ENCODE measurements at places on chromosomes 6 and 20.

- DNase-seq: no peak
Measured at GRCh38 chr6:36615018-36615761, 21.0 kb downstream of the SRSF3 start.

- DNase-seq: no peak
Measured at GRCh38 chr20:50126662-50127061, 13.7 kb upstream of the UBE2V1 start.

DNA sequence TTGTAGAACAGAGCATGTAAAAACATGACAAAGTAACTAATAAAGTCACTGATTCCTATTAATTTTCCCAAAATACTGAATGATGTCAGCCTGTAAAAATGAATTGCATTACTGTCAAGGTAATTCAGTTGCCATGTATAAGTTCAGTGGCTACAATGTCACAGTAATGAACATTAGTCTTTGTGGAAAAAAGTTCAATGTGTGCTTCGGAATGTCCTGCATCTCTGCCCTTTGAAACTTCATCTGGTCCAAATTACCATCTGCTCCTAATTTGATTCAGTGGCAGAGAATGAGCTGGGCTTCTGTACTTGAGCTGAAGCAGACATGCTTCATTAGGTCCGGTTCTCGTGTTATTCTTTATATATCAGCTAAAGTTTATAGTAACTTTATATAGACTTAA is 567.4 kb downstream of the COL12A1 start:
- DNase-seq: no peak

GRCh38 chr6:90107371-90107770 is 189.3 kb downstream of the BACH2 start:
- no peak for DNase-seq

DNA sequence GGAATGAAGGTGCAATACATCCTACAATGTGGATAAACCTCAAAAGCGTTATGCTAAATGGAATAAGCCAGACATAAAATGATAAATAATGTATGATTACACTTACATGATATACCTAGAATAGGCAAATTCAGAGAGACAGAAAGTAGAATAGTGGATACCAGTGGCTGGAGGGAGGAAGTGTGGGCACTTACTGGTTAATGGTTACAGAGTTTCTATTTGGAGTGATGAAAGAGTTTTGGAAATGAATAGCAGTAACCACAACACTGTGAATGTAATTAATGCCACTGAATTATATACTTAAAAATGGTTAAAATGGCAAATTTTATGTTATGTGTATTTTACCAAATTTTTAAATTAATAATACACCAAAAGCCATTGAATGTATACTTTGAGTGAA is 71.4 kb upstream of the CST7 start:
- no peak for DNase-seq

- no peak for DNase-seq
Measured at GRCh38 chr6:110385458-110385863, 27.3 kb upstream of the METTL24 start.

DNA sequence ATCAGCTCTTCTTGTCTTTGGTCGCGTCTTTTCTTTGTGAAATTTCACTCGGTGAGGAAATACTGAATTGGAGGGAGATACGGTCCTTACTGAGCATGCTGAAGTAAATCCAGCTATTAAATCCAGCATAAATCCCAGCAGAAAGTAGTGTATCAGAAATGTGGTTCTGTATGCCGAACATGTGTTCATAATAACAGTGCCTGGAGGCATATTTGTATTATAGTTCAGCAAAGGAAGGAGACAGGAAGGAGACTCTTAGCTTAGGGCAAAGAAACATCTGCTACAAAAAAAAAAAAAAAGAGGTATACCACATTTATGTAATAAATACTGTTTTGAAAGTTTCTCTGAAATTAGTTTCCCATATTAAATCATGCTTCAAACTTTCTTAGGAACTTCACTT is 211.8 kb downstream of the PLCB4 start:
- DNase-seq: no peak

- no peak for DNase-seq
Measured at GRCh38 chr6:156884306-156884705, 107.1 kb downstream of the ARID1B start.

GRCh38 chr6:167826896-167827582 is at the start of gene AFDN:
AFDN (plus strand) TSS chr6:167826911; CDS start chr6:167827133, 222 bp downstream.
- no peak for DNase-seq

GRCh38 chr20:24939036-24939435 is 10.0 kb upstream of the CST7 start:
- peak; percentile 26 for DNase-seq

- no peak for DNase-seq
Measured at GRCh38 chr20:2986466-2986865, 57.0 kb upstream of the GNRH2 start.

DNA sequence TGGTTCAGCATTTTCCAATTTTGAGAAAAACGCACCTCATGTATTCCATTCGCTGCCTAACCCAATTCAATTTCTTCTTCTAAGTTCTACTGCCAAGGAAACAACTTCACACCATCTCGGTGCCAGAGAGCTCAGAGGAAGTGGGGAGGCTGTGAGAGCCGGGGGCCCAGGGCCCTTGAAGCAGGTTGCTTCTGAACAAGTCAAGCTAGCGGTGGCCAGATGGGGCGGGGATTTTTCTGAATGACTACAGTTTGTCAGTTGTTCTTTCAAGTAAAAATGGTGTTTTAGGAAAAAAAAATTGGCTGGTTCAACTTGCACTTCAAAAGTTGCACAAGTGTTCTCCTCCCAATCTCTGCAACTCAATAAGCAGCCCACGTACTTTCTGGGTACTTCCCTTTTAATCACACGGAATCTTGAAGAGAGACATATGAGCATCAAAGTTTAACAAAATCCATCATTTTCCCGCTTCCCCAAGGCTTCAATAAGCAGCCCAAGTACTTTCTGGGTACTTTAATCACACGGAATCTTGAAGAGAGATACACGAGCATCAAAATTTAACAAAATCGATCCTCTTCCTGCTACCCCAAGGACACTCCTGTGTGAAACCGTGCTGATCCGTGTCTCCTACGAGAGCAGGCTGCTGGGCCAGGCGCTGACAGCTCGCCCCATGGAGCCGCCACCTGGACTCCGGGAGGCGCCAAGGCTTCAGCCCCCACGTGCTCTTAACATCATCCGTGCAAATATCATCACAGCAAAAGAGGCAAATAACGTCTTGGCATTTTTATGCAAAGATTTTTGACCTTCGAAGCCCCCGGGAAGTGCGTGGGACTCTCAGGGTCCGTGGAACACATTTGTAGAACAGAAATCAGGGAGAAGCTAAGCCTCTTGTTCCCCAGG is 186.7 kb upstream of the PDE10A start:
- no peak for DNase-seq

DNA sequence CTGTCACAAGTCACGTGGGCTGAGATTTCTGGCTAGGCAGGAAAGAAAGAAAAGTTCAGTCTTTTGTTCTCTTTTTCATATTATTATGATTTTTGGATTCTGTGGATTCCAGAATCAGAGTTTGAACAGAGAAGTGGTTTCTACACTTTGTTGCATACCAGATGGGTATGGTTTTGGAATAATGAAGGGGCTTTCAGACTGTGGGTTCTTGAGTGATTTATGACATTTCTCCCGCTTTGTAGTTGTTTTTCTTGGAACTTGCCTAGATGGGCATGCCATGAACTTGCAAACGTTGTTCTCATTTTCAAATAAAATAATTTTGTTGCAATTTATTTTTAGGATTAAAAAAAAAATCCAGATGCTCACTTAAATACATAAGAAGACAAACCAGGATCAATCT is 34.4 kb downstream of the CBFA2T2 start:
- DNase-seq: no peak

- no peak for DNase-seq
Measured at GRCh38 chr6:75449630-75450206, 43.9 kb downstream of the FILIP1 start.

- DNase-seq: no peak
Measured at GRCh38 chr6:136987526-136987925, 57.2 kb downstream of the IL20RA start.

Measured in mesothelial cell of epicardium (in vitro differentiated cells).